ENCODE measurements at places on chromosomes 4 and X. TPM values are rescaled to one million over a fixed set of nuclear protein-coding genes. Genes with fewer than 3 reads are reported as not detected.

GRCh38 chr4:119810001-119810400 is 181.4 kb upstream of the PDE5A start:
- no peak for DNase-seq

GRCh38 chr4:109662771-109663170 is 40.5 kb downstream of the CASP6 start:
- no peak for DNase-seq

- DNase-seq, result no peak
Measured at GRCh38 chr4:37960679-37961450, 667 bp downstream of the PTTG2 start.

- DNase-seq, result no peak
Measured at GRCh38 chr4:14862891-14863290, 139.4 kb upstream of the CPEB2 start.

- no peak for DNase-seq
Measured at GRCh38 chr4:6660430-6660829, 19.9 kb downstream of the MRFAP1 start.

DNA sequence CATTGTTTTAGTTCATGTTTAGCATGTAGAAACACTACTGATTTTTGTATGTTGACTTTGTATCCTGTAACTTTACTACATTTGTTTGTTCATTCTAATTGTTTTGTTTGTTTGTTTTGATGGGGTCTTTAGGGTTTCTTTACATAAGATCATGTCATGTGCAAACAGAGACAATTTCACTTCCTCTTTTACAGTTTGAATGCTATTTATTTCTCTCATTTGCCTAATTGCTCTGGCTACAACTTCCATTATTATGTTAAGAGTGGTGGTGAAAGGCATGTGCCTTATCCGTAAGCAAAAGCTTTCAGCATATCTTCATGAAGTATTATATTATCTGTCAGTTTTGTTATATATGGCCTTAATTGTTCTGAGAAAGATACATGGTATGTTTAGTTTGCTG is 571.1 kb downstream of the PCDH7 start:
- DNase-seq, result no peak

DNA sequence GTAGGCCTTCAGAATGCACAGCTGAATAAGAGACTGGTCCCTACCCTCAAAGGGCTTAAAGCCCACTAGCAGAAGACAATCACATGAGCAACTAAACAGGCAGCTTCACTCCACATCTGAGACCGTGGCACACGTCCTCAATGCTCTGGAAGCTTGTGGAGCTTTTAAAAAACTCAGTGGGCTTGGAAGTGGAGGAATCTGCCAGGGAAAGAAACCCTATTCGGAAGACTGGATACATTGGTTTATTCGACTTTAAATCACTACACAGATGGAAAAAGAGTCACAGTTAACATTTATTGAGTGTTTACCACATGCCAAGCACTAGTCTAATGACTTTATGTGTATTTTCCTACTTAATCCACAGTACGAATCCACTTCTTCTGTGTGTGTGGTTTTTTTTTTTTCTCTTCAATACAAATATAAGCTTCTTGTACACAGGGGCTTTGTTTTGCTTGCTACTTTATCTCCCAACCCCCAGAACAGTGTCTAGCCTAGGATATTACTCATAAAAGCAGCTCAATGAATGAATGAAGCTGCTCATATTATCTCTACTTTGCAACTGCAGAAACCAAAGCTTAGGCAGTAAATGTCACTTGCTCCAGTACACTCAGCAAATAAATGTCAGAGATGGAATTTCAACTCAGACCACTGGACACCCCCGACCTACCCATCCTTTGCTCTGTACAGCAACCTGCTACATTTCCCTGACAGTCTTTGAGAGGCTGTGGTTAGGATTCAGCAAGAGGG is 137.7 kb downstream of the LDB2 start:
- no peak for DNase-seq

DNA sequence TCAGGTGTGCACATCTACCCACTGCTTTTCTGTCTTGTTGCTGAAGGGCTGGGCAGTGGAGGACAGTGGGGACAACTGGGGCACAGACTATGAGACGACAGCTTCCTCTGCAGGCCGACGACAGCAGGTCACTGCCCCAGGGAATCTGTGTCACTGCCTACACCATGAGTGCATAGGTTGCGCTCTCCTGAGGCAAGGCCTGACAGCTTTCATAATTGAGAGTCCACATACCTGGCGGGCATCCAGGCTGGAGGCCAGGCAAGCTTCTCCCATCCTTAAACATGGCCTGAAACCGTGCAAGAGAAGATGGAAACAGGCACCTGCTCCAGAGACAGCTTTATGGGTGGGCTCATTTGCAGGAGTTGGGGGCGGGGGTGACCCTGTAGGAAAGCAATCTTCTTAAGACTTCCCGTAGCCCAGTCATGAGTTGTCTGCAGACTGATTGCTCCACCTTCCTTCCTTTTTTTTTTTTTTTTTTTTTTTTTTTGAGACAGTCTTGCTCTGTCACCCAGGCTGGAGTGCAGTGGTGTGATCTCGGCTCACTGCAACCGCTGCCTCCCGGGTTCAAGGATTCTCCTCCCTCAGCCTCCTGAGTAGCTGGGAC is 2.9 kb downstream of the ANOS1 start:
- no peak for DNase-seq

DNA sequence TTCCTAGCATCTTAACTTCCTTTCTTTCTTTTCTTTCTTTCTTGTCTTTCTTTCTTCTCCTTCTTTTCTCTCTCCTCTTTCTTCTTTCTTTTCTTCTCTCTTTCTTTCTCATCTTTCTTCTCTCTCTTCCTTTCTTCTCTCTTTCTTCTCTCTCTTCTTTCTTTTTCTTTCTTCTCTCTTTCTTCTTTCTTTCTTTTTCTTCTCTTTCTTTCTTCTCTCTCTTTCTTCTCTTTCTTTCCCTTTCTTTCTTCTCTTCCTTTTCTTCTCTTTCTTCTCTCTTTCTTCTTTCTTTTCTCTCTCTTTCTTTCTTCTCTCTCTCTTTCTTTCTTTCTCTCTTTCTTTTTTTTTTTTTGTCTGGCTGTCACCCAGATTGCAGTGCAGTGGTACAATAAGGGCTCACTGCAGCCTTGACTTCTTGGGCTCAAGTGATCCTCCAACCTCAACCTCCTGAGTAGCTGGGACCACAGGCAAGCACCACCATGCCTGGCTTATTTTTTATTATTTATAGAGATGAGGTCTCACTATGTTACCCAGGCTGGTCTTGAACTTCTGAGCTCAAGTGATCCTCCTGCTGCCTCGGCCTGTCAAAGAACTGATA is 17.5 kb downstream of the NMU start:
- DNase-seq, result no peak

- DNase-seq, result no peak
Measured at GRCh38 chr4:17884063-17884462, 73.3 kb downstream of the NCAPG start.

DNA sequence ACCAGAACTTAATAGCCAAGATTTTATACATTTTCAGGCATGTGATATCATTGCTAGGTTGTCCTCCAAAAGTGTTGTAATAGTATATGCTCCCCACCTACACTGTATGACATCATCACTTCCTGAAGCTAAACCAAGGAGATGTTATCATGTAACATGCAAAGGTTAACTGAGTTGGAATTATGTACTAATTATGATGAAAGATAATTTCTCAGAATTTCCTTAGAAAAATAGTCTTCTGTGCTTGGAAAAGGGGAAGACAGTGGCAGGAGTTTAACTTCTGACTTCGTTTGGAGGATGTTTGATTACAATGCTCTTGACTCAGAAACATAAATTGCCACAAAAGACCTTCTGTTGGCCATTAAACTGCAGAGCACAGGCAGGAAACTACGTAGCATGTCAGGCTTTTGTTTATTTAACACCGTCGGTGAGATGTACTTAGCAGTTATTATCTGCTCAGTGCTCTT is 83.6 kb upstream of the GUCY1A1 start:
- DNase-seq, result no peak

- no peak for DNase-seq
Measured at GRCh38 chrX:9459186-9459748, 5.6 kb upstream of the TBL1X start.

DNA sequence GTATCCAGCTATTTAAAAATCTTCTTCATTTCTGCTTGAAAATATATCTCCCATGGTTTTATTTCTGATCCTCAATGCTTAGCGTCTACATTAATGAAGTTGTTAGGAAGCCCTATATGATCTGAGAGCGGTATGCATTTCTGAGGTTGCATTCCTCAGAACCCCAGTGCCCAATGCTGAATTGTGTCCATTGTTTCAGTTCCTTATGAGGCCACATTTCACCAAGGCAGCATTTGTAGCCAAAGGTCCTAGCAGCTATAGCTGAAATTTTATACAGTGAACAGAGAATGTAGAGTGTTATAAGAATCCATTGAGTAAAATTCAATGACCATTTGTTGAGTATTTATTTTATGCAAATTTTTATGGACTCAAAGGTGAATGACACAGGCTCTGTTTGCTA is 209.5 kb downstream of the PCDH7 start:
- no peak for DNase-seq

Gene ZNF630
- 3.6 TPM for polyA plus RNA-seq

Gene CYLC1
- not detected for polyA plus RNA-seq

Gene NIPAL1
- 11.1 TPM for polyA plus RNA-seq

Gene TAF7L
- 0.62 TPM for polyA plus RNA-seq

Gene RAB39B
- 2.3 TPM for polyA plus RNA-seq

Gene SEC24B
- polyA plus RNA-seq, result 40.1 TPM

Gene PARM1
- 67.3 TPM for polyA plus RNA-seq

Gene EPGN
- 1.5 TPM for polyA plus RNA-seq

Gene CABS1
- polyA plus RNA-seq, result 0.12 TPM

All from renal cortex interstitium (tissue), 15 donors.